ENCODE measurements at places on chromosomes 7 and 10.

DNA sequence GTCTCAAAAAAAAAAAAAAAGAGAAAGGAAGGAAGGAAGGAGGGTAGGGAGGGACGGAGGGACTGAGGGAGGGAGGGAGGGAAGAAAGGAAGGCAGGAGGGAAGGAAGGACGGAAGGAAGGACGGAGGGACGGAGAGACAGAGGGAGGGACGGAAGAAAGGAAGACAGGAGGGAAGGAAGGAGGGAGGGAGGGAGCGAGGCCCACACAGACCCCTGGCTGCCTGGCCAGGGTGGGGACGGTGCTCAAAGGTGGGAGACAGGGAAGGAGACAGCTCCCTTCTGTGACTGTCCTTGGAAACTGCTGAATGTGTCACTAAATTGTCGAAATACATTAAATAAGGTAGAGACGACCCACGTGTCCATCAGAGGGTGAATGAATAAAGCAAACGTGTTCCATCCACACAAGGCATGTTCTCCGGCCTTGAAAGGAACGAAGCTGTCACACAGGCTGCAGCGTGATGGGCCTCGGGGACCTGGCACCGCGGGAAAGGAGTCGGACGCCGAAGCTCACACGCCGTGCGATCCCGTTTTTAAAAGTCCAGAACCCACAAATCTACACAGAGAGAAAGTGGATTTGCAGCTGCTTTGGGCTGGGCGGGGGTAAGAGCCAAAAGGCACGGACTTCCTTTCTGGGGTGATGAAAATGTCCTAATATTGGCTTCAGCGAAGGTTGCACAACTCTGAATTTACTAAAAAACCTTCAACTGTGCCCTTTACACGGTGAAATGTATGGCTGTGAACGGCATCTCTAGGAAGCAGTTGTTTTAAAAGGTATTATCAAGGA, 23.3 kb downstream of the ADAP1 start:
- DNase-seq = no peak

GRCh38 chr10:13143766-13144165, 17.6 kb upstream of the MCM10 start:
- DNase-seq = no peak

DNA sequence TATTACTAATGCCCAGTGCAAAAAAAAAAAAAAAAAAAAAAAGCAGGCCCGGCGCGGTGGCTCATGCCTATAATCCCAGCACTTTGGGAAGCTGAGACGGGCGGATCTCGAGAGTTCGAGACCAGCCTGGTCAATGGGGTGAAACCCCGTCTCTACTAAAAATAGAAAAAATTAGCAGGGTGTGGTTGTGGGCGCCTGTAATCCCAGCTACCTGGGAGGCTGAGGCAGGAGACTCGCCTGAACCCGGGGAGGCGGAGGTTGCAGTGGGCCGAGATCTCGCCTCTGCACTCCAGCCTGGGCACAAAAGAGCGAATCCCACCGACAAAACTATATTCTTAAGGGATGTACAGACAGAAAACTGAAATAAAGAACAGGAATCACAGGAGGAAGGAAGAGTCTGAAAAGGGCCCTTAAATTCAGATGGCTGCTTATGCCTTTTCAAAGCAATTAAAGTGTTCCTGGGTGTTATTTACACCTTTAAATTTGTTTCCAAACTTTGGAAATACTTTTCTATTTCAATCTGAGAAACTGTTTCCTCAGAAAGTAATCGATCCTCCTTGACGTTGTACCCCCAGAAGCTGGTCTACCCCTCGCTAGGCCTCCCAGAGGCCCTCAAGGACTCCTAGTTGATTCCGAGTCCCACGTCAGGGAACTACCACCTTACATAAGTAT, 2.0 kb upstream of the KMT2E start:
- DNase-seq = no peak

GRCh38 chr10:86715836-86716235, 40.6 kb upstream of the BMPR1A start:
- no peak for DNase-seq

DNA sequence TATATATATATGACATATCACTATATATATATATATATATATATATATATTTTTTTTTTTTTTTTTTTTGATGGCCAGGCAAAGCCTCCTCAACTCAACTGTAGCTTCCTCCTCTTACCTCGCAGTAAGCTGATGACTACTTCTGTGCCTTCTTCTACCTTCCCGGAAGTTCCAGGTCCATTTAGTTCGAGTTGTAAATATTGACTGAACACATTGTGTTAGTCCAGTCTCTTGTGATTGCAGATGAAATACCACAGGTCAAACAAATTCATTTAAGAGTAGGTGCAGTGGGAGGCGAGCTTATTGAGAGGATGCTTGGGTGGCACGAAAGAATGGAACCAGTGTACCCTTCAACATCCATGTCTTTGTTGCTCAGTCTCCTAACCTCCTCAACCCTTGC, 144.6 kb downstream of the ST7 start:
- no peak for DNase-seq

GRCh38 chr10:95401704-95402469, 111.1 kb upstream of the PDLIM1 start:
- no peak for DNase-seq

DNA sequence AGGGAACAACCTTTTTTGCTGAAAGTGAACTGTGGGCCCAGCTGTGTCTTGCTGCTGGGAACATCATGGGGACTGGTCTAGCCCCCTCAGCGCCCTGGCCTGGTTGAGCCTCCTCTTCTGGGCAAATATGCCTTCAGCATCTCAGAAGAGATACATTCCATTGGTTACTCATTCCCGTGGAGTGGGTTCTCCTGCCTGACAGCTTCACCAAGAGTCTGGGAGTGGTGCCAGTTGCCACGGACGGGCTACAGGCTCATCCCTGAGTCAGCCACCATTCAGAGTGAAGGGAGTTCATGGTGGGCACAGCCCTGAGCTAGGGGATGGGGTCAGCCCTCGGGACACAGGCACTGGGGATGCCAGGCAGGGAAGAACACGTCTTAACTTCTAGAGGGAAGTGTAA, 81.9 kb downstream of the RAMP3 start:
- no peak for DNase-seq

DNA sequence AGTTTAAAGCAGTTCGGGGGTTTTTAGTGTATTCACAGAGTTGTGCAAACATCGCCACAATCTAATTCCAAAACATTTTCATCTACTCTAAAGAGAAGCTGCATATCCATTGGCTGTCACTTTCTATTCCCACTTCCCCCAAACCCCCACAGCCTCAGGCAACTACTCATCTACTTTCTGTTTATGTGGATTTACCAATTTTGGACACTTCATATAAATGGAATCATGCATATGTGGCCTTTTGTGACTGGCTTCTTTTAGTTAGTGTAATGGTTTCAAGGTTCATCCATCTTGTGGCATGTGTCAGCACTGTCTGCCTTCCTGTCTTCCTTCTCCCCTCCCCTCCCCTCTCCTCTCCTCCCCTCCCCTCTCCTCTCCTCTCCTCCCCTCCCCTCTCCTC, 78.5 kb upstream of the FZD1 start:
- no peak for DNase-seq

GRCh38 chr7:3757059-3757458, 456.0 kb downstream of the SDK1 start:
- no peak for DNase-seq

DNA sequence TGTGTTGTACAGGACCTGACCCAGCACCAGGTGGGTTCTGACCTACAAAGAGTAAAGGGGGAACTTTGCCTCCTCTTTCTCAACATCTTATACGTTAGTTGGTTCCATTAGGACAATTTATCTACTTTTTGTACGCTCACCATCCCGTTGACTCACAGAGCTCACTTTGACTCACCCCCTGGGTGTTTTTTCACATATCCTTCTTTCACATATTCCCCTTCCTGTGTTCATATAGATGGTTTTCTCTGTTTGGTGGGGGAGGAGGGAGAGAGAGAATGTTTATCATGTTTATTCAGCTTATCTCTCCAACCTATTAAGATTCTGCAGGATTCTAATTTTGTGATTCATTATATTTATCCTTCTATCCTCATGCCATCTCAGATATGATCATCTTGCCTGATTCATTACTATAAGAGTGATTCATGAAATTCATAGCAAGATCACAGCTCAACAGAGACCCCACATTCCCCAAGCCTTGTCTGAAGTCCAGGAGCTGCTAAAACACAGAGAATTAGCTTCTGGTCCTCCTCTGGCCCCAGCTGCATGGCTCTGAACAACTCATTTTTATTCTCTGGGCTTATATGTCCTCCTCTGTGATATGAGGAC, 37.2 kb downstream of the PRSS2 start:
- no peak for DNase-seq

GRCh38 chr7:35530124-35531109, 164.5 kb downstream of the HERPUD2 start:
- no peak for DNase-seq

DNA sequence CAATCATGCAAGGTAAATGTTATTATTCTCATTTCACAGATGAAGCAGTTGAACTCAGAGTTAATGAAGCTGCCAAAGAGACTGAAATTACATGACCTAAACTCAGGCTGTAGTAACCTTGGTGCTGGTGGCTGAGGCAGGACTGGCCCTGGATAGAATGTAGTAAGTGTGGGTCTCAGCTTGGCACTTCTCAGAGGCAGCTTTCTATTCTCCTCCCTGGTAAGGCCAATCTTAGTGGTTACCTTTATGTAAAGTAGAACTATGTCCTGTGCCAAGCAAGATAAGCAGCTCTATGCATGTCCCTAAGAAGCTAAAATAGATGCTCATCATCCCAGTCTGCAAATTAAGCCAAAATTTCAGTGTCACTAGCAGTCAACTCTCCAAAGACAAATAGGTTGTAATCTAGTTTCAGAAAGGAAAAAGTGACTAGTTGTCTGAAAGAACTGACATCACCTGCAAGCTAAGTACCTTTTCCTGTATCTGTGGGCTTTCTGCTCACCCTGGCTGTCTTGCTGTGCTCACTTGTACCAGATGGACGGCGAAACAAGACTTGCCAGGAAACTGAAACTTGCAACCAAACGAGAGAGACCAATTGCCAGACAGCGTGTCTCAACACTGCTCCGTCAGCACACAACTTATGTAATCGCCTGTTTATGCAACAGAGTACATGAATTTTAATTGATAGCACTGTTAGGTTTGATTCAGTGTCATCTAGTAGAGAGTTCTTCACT, 43.7 kb downstream of the CH25H start:
- no peak for DNase-seq

DNA sequence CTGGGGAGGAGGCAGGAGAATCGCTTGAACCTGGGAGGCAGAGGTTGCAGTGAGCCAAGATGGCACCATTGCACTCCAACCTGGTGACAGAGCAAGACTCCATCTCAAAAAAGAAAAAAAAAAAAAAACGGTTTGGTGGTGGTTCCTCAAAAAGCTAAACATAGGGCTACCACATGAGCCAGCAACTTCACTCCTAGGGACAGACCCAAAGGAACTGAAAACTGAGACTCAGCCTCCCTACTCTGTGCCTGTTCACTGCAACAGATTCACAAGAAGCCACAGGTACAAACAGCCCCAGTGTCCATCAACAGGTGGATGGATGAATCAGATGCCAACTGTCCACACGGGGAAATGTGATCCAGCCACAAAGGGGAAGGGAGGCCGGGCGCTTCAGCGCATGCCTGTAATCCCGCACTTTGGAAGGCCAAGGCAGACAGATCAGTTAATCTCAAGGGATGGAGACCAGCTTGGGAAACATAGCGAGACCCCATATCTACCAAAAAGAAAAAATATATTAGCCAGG, 79.1 kb upstream of the TNRC18 start:
- DNase-seq = no peak

- DNase-seq = peak; percentile 56
Observed at GRCh38 chr10:23081891-23082290, 13.5 kb upstream of the MSRB2 start.

GRCh38 chr10:118504467-118505205, 90.8 kb downstream of the PRLHR start:
- peak; percentile 78 for DNase-seq

DNA sequence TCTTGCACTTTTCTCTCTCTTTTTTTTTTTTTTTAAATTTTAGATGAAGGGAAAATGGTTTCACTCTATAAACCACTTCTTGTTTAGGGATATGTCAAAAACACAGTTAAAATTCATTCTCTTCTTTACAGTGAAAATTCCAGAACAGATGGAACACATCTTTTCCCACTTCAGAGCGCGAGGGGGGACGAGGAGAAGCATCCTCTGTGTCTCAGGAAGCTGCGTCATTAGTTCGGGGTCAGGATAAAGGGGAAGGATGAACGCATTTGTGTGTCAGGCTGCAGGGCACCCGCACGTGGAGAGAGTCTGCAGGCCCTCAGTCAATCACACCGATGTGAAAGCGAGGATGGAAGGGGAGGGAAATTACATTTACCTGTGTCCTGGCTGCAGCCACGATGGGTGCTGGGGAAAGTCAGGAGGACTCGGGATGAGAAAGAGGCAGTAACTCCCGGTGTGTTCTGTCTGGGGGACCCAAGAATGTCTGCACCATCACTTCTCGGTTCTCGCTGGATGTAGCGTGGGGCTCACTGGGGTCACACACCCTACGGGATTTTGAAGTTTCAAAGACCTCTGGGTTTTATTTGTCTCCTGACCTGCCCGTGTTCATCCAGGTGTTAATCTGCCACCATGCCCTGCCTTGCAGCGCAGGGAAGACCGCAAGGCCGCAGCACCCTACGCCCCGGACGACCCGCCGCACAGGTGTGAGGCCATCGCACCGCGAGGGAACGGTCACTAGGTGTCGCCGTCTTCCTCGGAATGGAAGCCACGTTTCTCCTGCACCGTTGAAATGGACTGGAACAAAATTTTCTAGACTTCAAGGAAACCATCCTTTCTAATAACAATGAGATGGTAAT, 66.7 kb upstream of the PITRM1 start:
- peak; percentile 60 for DNase-seq

- DNase-seq = no peak
Observed at GRCh38 chr7:127252377-127252713, 396 bp downstream of the GRM8 start.

DNA sequence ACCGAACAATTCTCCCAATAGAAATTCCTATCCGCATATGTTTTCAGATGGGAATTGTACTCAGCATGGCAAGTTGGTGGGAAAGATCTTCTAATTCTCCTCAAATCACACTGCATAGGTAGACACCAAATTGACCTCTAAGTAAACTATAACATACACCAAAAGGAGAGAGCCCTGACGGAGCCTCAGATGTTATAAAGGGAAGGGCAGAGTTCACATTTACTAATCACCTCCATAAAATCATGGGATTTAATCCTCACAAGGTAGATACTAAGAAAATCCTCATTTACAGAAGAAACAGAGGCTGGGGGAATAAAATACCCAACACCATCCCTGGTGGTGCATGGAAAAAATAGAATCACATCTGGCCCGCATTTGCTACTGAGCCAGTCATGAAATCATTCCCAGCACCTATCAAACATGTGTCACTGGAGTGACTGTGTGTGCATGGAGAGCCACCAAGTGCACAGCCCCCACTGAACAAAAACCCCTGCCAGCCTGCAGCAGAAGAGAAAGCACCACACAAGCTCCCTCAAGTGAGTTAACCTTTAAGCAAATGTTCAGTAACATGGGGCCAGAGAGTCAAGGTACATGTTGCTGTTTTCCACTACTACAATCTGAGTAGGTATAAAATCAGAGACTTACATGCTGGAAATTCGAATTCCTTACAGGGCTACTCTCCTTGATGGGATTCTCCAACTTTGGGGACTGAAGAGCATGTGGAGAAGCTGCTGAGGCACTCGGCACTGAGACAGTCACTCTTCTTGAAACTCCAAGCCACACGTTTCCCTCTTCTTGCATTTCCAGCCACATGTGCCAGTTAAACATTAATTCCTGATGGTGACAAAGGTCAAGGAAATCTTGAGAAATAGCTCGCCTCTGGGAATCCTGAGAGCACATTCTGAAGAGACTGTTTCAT, at the start of gene DDC:
TSS of gene DDC (minus strand) at position 766 of the 919 bp plus-strand sequence. CDS start 21,320 bp downstream, outside the sequence.
- no peak for DNase-seq
